Posterior cingulate gyrus (tissue), 11 donors: ENCODE measurements at places on chromosomes 6 and 20.

DNA sequence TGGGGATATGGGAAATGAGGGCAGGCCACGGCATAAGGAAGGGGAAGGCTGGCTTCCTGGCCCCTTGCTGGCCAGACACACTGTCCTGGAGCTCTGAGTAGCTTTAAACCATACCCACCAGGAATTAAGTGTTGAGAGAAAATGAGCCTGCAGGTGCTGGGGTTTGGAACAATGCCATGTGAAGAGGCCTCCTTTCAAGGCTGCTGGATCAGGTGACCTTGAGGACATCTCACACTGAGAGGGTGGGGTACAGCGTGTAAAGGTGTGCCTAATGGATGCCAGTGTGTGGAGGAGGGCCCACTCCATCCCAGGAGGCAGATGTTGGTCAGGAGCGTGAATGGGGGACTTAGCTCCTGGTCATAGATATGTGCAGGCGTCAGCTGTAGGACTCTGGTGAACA is 74.8 kb upstream of the MLN start:
- no peak for DNase-seq

DNA sequence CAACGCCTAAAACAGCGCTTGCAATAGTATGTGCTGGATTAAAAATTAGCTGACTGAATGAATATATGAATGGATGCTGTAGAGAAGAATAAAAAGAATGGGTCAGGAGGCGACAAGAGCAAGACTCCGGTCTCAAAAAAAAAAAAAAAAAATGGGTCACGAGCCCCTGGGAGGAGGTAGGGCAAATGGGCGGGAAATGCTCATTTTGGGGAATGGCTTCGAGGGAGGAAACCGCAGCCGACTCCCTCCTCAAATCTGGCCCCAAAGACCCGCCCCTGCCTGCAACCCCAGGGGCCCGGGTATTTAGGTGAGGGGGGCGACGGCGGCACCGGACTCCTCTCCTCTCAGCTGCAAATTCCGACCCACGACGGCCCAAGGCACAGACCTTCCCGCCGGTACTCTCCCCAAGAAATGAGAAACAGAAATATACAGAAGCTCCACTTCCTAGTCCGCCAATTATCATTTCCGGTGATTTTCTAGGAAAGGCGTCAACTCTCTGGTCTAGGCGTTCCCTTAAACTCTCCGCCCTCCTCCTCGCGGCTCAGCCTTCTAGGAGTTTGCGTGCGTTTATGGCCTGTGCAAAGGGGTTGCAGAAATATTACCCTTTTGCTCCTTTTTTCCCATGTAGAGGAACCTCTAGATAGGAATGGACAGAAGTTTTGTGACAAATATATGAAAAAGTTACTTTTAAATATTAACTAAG is at the start of gene ZNF311:
ZNF311 (minus strand) TSS at position 133 of the 703 bp plus-strand sequence. CDS start 1,361 bp downstream, outside the sequence.
- no peak for DNase-seq

DNA sequence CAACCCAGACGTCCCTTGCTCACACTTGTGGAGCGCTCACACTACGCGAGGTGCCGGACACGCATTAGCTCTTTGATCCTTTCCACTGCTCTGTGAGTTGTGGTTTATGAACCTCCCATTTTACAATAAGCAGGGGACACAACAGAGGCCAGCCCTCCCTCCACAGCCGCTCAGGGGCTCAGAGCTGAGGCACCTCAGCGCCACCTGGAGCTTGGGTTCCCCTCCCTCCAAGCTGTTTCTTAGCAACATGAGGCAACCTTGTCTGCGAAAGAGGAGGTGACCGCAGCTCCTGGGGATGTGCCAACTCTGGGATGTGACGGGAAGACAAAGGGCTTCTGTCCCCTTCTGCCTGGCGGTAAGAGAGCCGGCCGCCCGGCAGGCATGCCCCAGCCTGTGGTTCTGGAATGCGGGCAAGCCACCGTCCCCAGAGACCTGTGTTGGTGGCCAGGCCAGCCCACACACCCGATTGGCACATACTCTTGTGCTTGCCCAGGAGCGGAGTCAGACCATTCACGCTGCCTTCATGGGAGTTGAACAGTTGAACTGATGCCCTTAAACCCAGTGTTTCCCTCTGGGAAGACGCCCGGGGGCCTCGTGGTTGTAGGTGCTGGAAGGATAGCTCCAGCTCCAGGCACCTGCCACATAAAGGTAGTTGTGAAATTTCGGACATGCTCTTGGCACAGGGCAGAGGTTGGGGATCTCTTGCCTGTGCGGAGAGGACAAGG is 44.5 kb downstream of the RBM38 start:
- DNase-seq: peak; percentile 62

DNA sequence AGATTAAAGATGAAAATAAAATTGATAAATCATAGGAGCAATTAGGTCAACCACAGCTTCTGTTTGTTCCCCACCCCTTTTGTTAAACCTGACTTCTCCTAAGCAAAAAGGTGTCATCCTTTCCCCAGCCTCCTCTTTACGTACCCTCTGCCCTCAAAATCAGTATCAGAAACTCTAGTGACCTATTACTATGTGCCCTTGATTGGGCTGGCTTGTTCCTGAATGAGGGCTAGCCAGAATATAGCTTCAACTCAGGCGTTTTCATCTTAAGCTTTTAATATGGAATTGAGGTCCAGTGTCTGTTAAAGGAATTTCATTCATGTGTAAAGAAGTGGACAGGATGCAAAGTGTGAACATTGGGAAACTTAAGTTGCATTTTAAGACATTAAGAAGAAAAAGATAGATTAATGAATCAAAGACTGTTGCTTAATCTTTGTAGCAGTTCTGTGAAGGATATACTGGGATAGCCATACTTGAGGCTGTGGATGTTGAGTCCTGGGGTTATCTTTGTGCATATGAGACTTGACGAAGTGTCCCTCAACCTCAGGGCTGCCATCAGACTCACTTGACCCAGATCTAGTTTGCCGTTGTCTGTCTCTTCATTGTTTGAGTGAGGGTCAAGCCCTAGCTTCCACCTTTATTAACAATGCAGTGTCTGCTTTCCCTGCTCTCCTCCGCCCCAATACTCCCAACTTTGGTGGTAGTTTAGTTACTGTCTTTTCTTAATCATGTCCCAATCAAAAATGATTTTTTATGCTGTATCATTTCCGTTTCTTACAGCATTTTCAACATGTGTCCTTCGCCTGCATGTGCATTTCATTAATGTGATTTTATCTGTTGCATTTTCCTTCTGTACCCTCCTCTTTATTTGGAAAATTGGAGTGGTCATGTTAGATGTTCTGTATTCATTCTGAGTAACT is 1.9 kb downstream of the TBPL1 start:
- no peak for DNase-seq

- DNase-seq: no peak
Observed at GRCh38 chr6:12262236-12263061, 27.7 kb upstream of the EDN1 start.

- no peak for DNase-seq
Observed at GRCh38 chr6:17015144-17015543, 86.7 kb upstream of the STMND1 start.

DNA sequence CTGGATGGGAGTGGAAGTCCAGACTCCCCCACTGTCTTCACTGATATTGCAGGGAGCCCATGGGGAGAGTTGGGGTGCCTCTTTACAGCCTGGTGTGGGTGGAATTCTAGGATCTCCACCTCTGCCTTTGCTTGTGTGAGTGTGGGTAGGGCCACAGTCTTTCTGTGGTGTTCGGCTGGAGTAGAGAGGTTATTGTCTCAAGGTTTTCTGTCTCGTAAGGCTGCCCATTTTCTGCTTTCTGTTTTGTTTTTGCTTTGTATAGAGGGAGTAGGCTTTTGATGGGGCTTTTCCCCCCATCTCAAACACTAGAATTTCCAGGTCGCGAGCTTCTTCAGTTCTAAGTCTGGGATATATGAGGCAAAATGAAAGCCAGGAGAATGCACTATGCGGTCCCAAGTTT is 40.4 kb upstream of the ELMO2 start:
- no peak for DNase-seq

DNA sequence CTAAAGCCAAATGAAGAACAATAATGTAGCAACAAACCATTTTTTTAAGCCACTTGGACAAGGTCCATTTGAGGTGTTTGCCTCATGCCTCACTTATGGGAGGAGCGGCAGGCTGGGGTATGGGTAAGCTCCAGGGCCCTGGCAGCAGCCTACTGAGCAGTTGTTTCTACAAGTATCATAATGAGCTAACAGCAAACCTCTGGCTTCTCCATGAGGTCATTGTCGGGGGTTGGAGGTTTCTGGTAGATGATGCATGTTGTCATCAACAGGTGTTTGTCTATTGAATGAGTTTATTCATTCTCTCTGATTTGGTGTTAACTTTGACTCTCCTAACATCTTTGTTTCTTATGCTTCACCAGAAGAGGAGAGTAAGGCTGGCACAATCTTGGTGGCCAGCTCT is 150.7 kb downstream of the TBC1D7 start:
- no peak for DNase-seq

DNA sequence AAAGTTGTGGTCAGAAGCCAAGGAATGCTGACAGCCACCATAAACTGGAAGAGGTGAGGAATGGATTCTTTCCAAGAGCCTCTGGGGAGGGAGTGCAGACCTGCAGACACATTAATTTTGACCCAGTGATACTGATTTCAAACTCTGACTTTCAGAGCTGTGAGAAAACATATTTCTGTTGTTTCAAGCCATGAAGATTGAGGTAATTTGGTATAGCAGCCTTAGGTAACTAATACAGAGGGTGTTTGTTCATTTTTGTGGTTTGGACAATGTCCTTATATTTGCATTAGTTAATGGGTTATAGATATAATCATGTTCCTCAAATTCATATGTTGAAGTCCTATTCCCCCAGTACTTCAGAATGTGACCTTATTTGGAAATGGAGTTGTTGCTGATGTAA is 85.4 kb upstream of the GTSF1L start:
- no peak for DNase-seq

GRCh38 chr6:116948533-116949304 is 71.7 kb downstream of the RFX6 start:
- DNase-seq: no peak

DNA sequence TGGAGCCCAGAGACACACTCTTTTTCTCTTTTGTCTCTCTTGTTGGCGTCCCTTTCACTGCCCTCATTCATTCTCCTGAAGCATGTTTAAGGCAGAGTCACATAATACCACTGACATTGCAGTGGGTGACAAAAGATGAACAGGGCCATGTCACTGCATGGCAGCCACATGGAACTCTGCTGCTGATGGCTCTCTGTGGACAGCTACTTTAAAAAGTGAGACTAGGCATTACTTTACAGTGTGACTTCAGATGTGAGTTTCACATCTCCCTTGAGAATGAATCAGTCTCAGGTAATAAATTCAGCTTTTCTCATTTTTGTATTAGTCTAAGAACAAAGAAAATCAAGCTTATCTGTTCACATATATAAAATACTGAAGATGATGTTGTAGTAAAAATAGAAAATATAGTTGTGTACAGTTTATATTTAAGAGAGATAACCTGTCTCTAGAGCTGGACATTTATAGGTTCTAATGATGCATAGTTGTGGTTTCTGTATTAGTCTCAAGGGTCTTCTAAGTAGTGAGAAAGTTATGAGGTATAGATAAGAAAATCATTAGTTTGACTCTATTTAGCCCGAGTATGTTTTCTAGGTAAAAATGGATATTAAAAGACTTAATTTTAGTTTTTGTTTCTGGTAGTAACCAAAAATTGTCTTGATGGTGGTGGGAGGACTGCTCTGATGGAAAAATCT is 6.1 kb downstream of the MRS2 start:
- no peak for DNase-seq

DNA sequence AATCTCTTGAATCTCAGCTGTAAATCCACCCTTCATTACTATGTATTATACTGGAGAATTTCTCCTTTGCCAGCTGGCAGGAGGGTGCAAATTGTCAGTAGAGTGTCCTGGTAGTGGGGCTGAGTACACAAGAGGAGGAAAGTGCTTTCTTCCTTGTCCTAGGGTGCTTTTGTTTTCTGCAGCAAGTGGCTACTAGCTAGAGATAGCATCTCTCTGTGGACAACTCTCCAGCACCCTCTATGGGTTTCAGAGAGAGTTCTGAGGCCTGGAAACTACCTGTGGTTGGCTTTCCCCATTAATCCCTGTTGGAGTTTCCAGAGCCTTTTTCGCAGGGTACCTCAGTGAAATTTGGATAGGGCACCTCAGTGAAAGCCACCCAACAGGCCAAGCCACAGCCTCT is 422.5 kb upstream of the RGS17 start:
- no peak for DNase-seq

GRCh38 chr6:6751266-6751596 is 162.7 kb downstream of the LY86 start:
- DNase-seq: no peak

GRCh38 chr6:135117413-135117968 is 62.9 kb upstream of the HBS1L start:
- DNase-seq: no peak

DNA sequence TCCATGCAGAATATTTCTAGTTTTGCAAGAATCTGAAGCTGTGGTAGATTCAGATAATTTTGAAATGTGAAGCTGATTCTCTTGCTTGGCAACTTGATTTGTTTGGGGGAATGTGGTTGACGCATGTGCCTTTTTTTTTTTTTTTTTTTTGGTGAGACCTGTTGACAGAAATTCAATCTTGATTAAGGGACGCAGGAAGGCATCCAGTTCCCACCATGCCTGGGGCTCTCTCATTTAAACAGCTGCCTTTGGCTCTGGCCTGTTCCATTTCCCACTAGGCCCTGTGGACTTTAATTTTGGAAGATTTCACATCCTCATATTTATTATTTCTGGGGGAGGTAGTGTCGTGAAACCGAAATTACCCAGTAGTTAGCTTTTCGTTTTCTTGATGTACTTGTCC is 8.6 kb downstream of the TPX2 start:
- no peak for DNase-seq

- no peak for DNase-seq
Observed at GRCh38 chr6:130620338-130620781, 206.8 kb upstream of the SMLR1 start.

GRCh38 chr6:157285422-157285779 is 37.9 kb downstream of the TMEM242 start:
- DNase-seq: no peak

DNA sequence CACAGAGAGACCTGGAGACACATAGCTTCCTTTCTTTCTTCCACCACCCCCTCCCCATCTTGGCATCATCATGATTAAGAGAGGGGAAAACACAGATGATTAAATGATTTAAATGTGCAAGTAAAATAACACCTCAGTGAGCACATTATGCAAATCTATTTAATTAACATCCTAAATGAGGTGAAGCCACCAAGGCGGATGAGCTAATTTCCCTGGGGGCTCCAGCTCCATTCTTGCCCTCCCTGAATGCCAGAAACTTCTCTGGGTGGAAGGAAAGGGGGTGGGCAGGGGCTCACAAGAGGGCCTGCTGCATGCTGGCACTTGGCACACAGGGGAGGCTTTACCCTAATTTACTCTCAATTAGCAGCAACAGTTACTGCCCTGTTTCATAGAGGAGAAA is 32.5 kb upstream of the TGM2 start:
- DNase-seq: peak; percentile 9

- DNase-seq: no peak
Observed at GRCh38 chr6:90765895-90766294, 179.0 kb upstream of the MAP3K7 start.

DNA sequence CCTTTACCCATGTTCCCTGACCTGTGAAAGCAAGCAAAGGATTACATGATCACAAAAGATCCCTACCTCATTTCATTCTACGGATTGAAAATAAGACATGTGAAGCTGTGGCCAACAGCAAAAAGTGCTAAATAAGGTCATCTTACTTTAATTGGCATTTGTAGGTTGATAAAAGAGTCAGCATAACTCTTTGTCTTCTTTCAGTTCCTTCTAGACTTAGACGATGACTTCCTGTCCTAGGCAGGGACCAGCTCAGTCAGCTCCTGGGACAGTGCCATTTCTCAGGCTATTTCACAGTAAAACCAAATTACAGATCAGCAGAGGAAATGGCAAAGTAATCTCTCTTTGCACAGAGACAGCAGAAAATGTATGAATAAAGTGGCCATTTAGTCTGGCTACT is 480.7 kb downstream of the RFPL4B start:
- DNase-seq: no peak
